SK-MEL-5 (cell line): ENCODE measurements at places on chromosomes 16 and 17. TPM values are rescaled to one million over a fixed set of nuclear protein-coding genes. Genes with fewer than 3 reads are reported as not detected.
A peak's percentile ranks its signal among the peaks of the same experiment; 100 is the strongest.

DNA sequence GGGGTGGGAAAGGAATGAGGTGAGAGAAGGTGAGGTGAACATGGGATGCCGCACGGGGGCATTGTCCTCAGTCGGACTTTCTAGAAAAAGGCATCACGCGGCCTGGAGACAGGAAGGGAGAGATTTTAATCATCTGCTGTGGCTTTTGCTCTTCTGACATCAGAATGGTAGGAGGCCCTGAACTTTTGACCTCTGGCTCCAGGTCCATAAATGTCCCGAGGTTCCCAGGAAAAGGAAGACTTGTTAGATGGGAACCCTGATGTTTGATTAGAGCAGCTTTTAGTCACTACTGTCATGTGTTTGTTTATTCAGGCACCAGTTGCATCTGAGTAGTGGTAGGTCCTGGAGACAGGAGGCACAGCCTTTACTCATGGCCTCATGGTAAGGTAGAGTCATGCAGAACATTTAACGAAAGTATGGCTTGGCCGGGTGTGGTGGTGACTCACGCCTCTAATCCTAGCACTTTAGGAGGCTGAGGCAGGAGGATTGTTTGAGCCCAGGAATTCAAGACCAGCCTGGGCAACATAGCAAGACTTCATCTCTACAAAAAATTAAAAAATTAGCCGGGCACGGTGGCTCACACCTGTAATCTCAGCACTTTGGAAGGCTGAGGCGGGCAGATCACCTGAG is 203.1 kb downstream of the MSI2 start:
- peak; percentile 12 for DNase-seq

Gene GNG13
- total RNA-seq: not detected in 2 replicates

DNA sequence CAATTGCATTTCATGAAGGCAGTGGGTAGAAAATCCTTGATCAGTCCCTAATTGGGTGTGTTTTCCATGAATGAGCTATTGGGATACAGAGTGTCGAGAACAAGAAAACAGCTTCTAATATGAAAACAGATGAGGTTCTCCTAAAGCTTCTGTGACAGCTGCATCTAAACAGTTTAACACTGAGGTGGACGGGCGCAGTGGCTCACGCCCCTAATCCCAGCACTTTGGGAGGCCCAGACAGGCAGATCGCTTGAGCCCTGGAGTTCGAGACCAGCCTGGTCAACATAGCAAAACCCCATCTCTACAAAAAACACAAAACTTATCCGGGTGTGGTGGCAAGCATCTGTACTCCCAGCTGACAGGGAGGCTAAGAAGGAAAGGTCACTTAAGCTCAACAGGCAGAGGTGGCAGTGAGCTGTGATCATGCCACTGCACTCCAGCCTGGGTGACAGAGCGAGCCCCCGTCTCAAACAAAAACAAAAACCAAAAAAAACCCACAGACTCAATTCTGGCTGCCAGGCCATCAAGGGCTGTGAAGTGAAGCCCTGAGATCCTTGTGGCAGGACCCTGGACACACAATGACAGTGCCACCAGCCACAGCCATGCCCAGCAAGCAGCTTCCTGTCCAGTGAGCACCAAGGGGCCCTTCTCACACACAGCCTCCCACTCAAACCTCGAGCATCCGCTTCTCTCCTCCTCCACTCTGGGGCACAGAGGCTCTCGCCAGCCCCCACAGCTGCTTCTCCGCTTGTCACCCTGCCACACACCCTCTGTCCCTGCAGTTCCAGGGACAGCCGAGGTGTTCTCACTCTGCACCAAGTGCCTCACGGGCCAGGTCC is 44.0 kb downstream of the ANKRD11 start:
- no peak for DNase-seq

Gene C17orf50
- total RNA-seq: not detected in 2 replicates

Gene HSD17B2
- total RNA-seq: not detected in 2 replicates

DNA sequence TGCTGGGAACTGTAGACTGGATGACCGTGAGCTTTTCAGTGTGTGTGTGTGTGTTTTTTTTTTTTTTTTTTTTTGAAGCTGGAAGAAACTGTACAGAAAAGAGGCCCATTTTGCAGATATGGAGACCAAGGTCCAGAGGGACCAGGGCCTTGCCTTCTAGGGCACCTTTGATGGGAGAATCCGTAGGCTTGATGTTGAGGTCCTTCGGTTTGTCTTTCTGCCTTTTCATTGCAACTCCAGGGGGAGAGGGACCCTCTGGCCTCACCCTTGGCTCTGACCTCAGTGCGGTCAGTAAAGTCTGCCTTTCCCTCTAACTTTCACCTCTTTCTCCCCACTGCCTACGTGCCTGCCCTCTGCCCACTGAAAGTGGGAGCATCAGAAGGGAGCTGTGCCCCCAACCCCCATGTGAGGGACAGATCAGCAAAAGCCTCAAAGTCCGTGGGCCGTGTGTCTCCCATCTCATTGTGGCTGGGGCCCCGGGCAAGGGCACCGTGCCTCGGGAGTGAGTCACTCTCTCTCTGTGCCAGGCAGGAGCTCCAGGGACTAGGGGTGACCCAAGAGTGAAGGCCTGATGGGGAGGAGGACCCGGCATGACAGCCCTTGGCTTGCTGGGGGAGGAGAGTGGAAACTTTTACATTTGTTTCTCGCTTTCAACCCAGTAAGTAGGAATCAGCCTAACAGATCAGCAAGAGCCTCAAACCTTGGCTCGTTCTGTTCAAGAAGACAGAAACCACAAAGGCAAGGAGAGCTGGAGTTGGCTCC is 123.6 kb downstream of the CMIP start:
- DNase-seq: no peak

- DNase-seq: no peak
These were observed 18.9 kb downstream of the XYLT1 start for GRCh38 chr16:17451843-17452242.

GRCh38 chr17:47304186-47304585 is 19.6 kb upstream of the EFCAB13 start:
- no peak for DNase-seq

DNA sequence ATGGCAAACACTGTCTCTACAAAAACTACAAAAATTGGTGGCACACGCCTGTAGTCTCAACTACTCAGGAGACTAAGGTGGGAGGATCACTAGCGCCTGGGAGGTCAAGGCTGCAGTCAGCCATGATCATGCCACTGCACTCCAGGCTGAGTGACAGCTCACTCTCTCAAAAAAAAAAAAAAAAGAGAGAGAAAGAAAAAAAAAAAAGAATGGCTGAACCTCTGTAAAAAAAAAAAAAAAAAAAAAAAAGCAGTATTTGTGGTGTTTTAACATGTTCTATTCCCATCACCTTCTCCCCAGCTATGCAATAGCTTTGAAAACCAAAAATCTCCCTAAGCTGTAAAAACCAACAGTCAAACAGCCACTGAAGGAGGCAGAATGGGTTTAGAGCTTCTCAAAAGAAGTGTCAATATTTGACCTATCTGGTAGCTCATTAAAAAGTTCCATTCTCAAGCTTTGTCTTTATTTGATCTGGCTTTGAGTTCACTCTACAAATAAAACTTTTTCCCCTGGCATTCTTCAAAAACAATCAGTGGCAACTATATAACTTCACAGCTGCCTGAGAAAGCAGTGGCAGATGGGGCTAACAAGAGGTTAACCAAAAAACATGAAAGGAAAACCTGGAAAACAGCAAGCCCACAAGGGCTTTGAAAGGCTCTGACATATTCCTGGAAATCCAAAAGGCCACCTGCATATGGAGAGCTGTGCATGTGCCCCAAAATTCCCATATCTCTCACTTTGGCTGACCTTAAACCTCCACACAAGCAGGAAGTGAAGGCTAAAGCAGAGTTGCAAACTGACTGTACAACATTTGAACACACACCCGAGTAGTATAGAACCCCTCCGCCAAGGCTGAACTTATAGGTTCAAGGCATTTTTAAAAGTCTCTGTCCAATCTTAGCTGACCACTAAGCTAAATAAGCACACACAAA is 36.0 kb downstream of the USP32 start:
- DNase-seq: no peak

DNA sequence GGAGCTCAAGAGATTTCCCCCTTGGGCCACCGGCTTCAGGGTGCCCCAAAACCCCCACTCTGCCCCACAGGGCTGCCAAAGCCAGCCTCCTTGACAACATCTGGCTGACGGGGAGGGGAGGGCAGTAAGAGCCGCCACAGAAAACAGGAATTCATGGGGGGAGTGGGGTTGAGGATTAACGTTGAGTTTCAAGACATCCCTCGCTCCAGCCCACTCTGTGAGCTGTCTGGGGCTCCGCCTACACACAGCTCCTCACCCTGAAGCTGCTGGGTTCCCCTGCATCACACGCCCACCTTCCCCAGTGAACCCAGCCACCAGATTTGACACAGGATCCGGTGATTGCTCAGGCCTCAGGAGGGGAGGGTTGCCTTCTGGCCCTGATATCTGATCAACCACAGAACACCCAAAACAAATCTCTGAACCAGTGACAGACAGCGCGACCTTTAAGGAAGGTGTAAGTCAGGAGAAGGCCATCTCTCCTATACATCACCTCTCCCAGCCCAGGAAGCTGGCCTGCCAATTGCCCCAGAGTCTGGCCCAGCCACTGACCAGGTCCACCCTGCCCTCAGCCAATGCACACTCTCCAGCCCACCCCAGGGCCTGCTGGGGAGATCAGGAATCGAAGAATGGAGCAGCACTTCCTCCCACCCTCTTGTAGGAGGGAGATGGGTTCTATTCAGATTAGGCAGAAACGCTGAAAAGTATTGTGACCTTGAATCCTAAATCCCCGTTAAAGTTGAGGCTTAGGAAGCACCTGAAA is 132.1 kb downstream of the CLEC16A start:
- DNase-seq: no peak

DNA sequence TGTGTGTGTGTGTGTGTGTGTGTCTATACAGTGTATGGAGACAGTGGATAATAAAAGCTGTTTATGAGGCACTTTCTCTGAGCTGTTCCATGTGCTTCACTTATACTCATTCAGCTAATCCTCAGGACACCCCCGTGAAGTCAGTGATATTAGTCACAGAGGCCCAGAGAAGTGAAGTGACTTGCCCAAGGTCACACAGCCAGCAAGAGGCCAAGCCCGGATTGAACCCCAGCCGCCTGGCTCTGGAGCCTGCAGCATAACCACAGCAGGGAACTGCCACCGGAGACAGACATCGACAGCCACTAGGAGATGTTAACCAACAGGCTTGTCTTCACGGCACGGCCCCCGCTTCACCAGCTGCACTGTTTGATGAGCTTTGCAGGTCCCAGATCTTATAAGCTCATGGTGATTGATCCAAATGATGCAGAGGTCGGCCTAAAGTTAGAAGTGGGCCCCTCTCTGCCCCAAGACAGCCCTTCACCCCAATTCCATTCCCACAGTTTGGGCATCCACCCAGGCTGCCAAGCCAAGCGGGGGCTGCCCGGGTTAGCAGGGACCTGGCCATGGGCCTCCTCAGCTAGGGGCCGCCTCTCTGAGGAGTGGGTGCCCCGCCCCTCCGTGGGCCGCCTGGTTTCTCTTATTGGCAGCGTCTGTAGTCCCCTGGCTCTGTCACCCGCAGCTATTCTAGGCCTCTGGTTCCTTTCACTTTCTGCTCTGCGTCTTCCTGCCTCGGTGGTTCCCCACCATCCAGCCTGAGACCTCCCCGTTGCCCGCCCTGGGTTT is 30.9 kb downstream of the SOCS1 start:
- DNase-seq: no peak

Gene PRAC1
- total RNA-seq: not detected in 2 replicates

GRCh38 chr16:5438591-5438990 is 341.0 kb upstream of the EEF2KMT start:
- peak; percentile 2 for DNase-seq

- DNase-seq: no peak
These were observed 2.5 kb upstream of the PYY start for GRCh38 chr17:43956222-43956621.

DNA sequence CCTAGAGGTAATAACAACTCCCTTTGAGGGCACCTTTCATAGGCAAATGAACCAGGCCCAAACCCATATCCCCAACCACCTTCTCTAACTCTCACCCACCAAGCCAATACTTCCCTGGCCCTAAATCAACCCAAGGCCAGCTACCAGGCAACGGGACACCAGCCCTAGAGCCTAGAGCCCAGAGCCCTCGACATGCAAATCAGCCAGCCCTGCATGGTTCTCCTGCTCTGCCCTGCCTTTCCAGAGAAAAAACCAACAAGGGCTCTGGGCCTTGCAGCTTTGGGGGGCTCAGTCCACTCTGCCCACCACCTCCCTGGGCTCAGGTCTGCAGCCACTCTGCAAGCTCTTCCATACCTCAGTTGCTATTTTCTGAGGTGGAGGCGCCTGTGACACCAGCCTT is 55.0 kb downstream of the PITPNM3 start:
- no peak for DNase-seq

Gene PAQR4
- 24.5 and 30.3 TPM in 2 replicates for total RNA-seq

Gene SLC5A11
- total RNA-seq: 0.05 TPM in 1 of 2 replicates, not detected in the other
